ENCODE measurements at places on chromosomes 13 and 19. TPM values are rescaled to one million over a fixed set of nuclear protein-coding genes. Genes with fewer than 3 reads are reported as not detected.

Gene CCDC124
- 52.8 TPM for total RNA-seq

Gene PRTN3
- not detected for total RNA-seq

Gene TGFBR3L
- total RNA-seq = not detected

Gene ZNF426
- total RNA-seq = 12.2 TPM

Gene GARIN5B
- not detected for total RNA-seq

Gene SGCG
- 0.95 TPM for total RNA-seq

Gene DDX49
- 39.6 TPM for total RNA-seq

Gene ATP12A
- total RNA-seq = not detected

Gene NLRP4
- total RNA-seq = not detected

Gene CABP5
- not detected for total RNA-seq

Gene IGFL3
- not detected for total RNA-seq

Gene SIGLEC12
- total RNA-seq = 0.16 TPM

Gene PSG7
- total RNA-seq = not detected

Gene ZNF223
- total RNA-seq = 3.8 TPM

Gene PTGIR
- total RNA-seq = 2.0 TPM

Gene IZUMO2
- total RNA-seq = not detected

Gene PNMA8B
- 1.3 TPM for total RNA-seq

Gene SLC10A2
- not detected for total RNA-seq

Gene CCDC122
- total RNA-seq = 3.0 TPM

Gene CYP4F2
- total RNA-seq = not detected

Gene CEACAM4
- total RNA-seq = 1.9 TPM

Gene FFAR1
- not detected for total RNA-seq

Gene CNN1
- 1,586 TPM for total RNA-seq

Gene CGB8
- not detected for total RNA-seq

Gene NDUFB7
- 607 TPM for total RNA-seq

Gene OR10H1
- not detected for total RNA-seq

Gene CXCL17
- not detected for total RNA-seq

Gene GEMIN7
- 18.2 TPM for total RNA-seq

Gene ZNF677
- total RNA-seq = 17.1 TPM
